ENCODE measurements at places on chromosomes 1 and 21. TPM values are rescaled to one million over a fixed set of nuclear protein-coding genes. Genes with fewer than 3 reads are reported as not detected.
A peak's percentile ranks its signal among the peaks of the same experiment; 100 is the strongest.

The ADGRL2 gene
- total RNA-seq: 52.5 TPM

The OR2L5 gene
- total RNA-seq: not detected

The MARCKSL1 gene
- 10.0 TPM for total RNA-seq

DNA sequence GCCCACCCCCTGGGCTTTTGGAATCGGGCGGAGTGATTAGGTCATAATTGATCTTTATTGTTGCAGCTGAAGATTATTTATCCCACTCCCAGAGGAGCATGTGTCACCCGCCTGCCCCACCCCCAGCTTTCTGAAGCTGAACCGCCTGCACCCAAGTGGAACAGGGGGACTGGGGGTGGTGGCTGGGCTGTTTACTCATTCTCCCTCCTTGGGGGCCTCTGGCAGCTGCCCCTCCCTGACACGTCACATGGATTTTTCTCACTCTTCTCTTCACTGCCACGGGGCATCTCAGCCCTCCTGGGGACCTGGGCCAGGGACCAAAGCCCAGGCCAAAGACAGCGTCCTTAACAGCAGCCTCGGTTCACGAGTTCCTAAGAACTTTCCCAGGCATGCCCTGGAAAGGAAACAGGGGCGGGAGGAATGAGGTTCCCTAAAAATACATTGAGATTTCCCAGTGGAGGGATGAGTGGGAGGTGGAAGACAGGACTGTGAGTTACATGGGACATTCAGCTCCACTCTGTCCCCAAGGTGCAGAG lies 31.6 kb upstream of the SOX13 start:
- peak; percentile 36 for DNase-seq

The C8B gene
- total RNA-seq: not detected

DNA sequence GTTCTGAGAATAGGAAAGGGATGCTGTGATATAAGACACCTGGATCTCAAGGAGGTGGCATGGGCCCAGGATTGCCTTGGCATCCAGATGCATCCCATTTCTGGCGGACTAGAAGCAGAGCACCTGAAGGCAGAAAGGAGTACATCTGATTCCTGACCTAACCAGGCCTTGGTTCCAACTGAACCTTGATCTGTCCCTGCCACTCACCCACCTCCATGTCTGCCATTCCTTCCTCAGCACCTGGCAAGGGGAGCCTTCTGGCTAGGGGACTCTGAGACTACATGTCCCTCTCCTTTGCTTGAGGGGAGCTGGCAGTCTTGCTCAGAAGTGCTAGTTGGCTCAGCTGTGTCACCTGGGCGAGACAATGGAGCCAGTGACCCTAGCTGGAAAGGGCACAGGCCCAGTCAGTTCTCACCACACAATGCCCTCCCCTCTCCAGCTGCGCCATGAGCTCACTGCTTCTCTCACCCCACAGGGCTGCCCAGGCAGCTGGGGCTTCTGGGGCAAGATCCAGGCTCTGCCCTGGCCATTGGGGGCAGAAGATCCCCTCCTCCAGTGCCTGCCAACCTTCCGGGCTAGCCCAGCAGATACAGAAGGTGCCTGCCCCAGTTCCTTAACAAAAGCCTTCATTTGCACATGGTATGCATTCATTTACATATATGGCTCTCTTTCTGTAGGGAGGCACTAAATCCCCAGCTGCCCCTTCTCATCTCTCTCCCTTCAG lies 2.9 kb downstream of the IGSF8 start:
- no peak for DNase-seq

GRCh38 chr1:50333595-50333974 lies 89.7 kb downstream of the DMRTA2 start:
- DNase-seq: peak; percentile 52

DNA sequence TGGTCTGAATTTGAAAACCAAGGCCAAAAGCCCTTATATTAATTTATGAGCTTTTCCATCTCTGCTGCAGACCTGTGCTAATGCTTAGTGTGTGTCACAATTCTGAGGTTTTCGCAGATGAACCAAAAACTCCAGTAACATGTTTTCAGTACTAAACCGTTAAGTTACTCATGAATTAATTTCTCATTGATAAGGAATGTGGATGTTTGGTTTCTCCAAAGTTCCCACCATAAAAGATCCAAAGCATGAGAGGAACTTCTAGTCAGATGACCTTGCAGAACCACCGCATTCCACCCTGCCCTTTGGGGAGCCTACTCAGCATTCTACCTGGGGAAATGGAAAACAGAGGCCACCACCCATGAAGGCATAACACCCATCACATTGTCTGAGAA lies 7.5 kb upstream of the LEPR start:
- no peak for DNase-seq
